ENCODE measurements at places on chromosomes 13 and 19. TPM values are rescaled to one million over a fixed set of nuclear protein-coding genes. Genes with fewer than 3 reads are reported as not detected.

The ANKLE1 gene
- total RNA-seq, result 2.3 TPM

DNA sequence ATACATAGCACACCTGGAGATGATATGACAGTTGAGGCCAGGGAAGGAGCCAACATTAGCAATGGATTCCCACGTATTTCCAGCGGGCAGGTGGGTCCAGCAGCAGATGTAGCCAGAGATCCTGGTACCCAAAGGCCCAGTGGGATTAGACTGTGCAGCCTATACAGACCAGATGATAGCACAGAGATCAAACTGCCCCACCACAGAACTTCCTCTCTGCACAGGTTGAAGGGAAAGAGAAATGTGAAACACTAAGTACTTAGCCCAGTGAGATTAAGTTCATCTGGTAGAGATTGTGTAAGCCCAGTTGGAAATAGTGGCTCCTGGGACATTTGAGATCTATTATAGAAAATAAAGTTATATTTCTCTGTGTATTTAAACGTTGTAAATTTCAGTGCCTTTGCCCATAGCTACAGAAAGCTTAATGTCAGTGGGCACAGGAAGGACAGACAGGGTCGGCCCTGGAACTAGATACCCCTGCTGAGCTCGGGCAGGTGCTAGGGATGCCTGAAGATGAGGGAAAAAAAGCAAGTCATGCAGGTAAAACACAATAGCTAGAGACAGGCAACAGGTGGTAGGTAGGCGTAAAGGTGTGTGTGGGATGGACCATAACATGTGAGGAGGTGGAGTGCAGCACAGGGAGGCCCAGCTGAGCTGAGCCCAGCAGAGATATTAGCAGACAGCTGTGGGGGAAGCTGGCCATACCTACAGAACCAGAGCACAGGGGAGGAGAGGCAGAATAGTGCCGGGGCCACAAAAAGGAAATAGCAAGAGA is 27.3 kb upstream of the SPATA13 start:
- no peak for DNase-seq

DNA sequence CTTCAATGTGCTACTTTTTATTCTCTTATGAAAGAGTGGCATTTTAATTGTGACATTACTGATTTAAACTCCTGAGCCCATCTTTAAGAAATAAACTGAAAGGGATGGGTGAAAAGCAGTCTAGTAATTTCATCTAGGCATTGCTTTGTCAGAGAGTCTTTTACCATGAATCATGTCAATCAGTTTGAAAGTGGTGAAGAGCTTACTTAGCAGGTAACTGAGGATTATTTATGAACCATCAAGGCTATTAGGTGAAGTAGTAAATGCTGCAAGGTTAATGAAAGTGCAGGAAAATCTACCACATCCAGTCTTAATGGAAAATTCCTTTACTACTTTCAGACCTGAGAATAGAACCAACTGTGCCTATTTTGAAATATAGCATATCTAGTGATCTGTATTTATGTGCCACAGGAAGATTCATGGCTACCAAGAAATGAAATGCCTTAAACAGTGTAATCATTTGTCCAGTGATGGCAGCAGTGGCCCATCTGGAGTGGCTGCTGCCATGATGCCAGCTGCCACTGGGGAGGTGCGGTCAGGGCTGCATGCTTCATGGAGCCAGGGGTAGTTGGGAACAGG is 368.9 kb downstream of the SLITRK6 start:
- DNase-seq, result no peak

GRCh38 chr19:51479531-51480331 is 1.4 kb downstream of the CEACAM18 start:
- DNase-seq, result no peak

DNA sequence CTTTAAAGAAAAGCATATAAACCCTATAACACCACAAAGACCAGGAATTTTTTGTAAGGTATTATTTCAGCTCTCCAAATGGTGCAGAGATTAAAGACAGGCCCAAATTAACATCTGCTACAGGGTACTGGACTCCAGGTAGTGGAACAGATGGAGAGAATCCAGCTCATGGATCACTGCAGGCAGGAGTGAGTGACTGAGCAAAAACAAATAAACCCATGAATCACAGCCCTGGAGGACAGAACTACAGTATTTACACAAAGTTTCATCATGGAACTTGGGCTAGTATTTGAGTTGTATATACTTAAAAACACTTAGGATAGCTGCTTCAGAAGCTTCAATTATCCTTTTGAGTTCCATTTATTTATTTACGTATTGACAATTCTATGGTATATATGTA is 132.8 kb upstream of the SPRY2 start:
- no peak for DNase-seq

All from neural progenitor cell (in vitro differentiated cells).